ENCODE measurements at places on chromosomes 5 and 9.
A peak's percentile ranks its signal among the peaks of the same experiment; 100 is the strongest.

GRCh38 chr5:29230591-29230990 lies 1962.9 kb upstream of the CDH6 start:
- DNase-seq, result no peak

- DNase-seq, result no peak
Observed at GRCh38 chr9:128285033-128285784, 9.1 kb downstream of the SWI5 start.

DNA sequence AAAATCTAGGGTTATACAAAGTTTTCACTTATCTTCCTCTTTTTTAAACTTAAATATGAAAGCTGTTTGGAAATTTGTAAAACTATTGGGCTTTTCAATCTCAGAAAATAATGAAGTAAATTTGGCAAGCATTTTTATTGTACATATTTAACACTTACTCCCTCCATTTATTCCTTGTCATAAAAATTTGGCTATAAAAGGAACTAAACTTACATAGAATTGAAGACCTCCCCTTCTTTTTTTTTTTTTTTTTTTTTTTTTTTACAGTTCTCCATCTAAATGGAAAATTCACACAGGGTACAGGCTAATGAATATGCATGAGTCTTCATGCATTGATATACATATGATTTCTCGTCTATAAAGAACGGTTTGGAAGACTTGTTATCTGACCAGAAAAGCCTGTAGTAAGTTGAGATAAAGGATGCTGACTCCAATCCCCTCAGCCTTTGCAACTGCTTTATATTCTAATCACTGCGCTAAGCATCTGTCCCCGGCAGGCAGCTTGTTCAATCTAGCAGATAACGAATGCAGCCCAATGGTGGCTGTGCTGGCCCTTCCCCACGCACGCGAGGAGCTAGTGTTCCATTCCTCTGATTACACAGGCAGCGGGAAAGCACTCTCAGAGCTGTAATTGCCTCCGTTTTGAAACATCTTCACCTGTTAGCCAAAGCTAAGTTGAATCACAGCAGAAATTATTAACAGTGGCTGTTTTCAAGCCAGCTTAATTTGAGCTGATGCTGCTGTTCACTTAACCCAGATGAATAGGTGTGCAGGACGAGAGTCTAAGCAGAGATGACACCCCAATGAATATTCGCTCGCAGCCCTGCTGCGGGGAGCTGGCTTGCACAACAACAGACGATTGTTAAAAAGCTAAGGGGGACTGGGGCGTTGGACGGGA lies 453.8 kb upstream of the ZNF608 start:
- DNase-seq, result peak; percentile 52

DNA sequence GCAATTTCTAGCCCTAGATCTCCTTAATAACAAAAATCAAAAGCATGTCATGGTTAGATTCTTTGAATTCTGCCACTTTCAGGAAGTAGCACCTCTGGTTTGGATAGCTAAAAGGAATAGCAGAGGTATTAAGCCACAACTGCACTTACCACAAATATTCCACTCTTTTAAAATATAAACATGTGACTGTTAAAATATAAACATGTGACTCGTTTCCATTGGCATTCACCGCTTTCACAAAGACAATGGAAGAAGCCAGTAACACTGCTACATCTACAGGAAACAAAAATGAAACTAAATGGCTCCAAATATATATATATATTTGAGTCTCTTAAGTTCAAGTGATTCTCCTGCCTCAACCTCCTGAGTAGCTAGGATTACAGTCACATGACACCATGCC lies 222.9 kb downstream of the ARL15 start:
- DNase-seq, result no peak

All from right kidney (tissue), 9 donors.